Cardiac septum (tissue), 1 donor: ENCODE measurements at places on chromosomes 3 and 15.

DNA sequence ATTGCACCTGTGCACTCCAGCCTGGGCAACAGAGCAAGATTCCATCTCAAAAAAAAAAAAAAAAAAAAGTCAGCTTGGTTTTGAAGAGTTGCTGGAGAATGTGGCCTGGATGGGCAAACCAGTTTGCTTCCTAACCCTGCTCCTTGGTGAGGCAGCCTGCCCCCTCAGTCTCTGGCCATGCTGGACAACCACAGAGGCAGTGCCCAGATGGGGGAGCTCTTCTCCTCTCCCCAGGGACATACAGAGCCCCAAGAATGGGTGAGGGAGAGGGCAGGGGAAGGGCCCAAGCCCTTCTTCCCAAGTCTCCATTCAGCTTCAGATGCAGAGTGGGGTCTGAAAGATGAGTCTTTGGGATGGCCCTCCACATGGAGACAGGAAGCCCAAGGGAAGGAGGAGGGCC is 27.9 kb downstream of the CD276 start:
- DNase-seq, result no peak

GRCh38 chr3:196423044-196423781 is 9.0 kb downstream of the UBXN7 start:
- peak; percentile 87 for DNase-seq

DNA sequence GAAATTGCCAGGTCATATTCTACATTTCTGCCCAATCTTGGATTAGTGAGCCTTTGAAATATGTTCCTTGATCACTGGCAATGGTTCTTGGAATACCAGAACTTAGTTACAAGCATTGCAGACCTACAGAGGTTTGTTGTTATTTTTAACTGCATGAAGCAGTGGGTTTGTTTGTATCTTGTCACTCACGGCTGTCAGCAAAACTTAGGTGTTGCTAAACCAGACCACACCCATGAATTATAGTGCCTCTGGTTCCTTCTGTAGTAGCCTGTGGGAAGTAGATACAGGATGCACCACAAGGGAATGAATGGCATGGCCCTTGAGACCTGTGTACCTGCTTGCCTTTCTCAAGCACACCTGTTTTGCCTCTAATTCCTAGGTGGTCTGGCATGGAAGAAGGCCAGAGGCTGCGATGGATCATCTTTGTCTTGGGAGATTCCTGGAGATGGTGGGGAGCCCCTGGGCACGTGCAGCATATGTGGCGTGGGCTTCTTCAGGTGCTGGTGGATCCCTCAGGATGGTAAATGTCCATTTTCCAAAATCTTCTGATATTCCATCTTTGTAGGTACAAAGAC is 138.8 kb downstream of the SNRPN start:
- peak; percentile 5 for DNase-seq

- no peak for DNase-seq
Measured at GRCh38 chr3:4084271-4084670, 218.9 kb upstream of the SETMAR start.

DNA sequence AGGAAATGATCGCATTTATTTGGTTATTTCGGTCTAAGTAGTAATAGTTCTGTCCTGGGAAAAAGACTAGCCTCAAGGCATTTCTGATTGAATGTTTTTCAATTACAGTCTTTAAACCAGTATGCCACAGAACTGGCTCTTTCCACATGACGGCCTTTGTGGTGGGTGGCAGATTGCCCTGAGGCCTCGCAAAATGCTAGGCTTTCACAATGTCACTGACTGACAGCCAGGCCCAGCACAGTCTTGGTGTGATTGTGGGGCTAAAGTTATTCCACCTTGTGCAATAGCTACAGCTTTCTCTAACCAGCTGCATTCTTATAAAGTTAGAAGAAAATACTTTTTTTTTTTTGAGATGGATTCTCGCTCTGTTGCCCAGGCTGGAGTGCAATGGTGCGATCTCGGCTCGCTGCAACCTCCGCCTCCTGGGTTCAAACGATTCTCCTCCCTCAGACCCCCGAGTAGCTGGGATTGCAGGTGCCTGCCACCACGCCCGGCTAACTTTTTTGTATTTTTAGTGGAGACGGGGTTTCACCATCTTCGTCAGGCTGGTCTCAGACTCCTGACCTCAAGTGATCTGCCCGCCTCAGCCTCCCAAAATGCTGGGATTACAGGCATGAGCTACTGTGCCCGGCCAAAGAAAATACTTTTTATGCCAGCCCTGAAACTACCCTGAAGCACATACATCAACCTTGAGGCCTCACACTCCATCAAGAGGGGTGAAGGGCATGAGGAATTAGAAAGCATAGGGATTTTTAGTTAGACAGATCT is 2.5 kb upstream of the ADIPOQ start:
- no peak for DNase-seq

GRCh38 chr15:64224511-64224910 is 61.7 kb upstream of the PPIB start:
- DNase-seq, result no peak

GRCh38 chr3:169722724-169723123 is 42.1 kb downstream of the TERC start:
- DNase-seq, result no peak

- DNase-seq, result no peak
Measured at GRCh38 chr15:72766780-72767179, 16.8 kb downstream of the ADPGK start.
